ENCODE measurements at places on chromosomes 4 and X.

- DNase-seq = no peak
Measured at GRCh38 chrX:103376118-103376978, at the start of gene BEX3. Gene BEX3, plus strand, starts transcription at chrX:103376538. Its CDS starts 984 bp downstream, at chrX:103377522.

GRCh38 chr4:111943796-111944203 is 201.5 kb upstream of the FAM241A start:
- DNase-seq = no peak

GRCh38 chr4:189809839-189810238 is 130.8 kb upstream of the FRG1 start:
- no peak for DNase-seq

DNA sequence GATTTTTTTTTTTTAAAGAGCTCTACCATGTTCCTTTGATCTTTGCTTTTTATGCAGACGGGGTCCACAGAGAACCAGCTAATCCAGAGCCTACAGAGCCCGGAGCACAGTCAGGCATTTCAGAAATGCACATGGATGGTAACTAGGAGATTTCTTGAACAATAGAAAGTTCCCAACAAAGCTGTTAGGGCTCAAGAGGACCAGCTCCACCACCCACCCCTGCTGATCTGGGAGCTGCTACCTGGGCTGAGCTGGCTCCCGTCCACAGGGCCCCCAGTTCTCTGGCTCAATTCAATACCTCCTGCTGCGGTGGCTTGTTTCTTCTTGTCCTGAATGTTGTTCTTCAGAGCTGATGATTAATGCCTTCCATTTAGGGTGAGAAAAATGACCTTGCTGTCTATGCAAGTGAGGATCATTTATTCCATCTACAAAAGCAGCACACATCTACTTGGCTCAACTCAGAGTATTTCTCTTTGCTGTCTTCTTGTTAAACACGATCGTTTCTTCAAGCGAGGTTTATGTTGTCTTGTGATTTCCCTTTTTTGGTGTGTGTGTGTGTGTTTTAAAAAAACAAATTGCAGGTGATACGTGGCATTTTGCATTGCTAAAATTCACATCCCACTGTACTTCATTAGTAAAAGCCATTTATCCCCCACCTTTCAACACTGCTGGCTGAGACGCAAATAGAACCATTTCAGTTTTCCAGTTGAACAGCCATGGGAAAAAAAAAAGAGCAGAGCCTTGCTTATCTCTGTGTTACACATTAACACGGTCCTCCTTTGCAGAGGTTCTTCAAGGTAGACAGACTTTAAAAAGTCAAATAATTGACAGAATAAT is 31.3 kb downstream of the IGFBP7 start:
- DNase-seq = no peak

GRCh38 chrX:21816136-21816535 is 23.3 kb upstream of the MBTPS2 start:
- DNase-seq = no peak

- DNase-seq = no peak
Measured at GRCh38 chr4:189092581-189092980, 848.1 kb upstream of the FRG1 start.

DNA sequence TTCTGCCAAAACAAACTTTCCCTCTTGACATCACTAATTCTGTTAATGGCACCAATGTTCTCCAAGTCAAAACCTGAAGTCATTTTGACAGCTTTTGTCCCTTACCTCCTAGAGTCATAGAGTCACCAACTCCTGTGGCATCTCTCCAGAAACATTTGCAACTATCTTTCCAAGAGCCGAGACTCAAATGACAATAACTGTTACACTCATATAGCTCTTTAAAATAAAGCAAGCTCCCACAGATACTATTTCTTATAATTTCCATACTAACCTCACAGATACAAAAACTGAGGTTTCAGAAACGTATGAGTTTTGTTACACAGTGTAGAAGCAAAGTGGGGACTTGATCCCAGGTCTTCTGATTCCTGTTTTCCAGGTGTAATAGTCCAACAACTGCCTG is 18.3 kb downstream of the GPRIN3 start:
- no peak for DNase-seq

DNA sequence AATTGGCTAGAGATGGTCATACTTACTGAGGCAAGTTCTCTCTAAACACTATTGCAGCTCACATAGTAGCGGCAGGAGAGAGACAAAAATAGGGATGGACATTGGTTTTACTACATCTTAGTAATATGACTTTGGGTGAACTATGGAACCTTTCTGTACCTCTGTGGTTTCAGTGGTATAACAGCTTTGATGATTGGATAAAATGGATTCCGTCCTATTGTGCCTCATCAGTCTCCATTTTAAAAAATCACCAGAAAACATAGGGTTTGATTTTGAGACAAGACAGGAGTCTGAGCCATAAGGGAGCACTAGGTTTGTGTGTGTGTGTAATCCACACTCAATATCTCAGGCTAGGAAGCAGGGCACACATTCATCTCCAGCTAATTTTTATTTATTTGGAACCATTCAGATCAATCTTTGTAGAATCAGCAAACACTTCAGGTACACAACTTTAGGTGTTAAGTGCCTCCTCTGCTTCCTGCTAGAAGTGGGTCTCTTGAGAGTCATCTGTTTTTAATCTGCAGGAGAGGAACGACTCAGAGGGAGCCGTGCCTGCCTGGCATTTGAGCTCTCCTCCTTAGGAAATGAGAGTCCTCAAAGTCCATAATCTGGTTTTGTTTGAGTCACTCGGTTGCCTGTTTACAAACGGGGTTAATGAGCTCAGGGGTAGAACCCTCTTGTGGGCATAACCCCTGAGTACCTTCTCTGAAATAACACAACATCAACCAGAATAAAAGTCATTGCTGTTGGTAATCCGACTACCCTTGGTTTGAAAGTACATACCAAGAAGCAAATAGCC is 238.5 kb upstream of the BOD1L1 start:
- no peak for DNase-seq

- DNase-seq = no peak
Measured at GRCh38 chr4:119152741-119153140, 17.1 kb downstream of the MYOZ2 start.

- DNase-seq = no peak
Measured at GRCh38 chrX:97334850-97335249, 451.1 kb downstream of the RPA4 start.

- DNase-seq = no peak
Measured at GRCh38 chr4:8740666-8741395, 130.8 kb downstream of the HMX1 start.

GRCh38 chr4:188854436-188854835 is 715.2 kb downstream of the TRIML1 start:
- DNase-seq = no peak

GRCh38 chr4:10891866-10892265 is 207.3 kb upstream of the CLNK start:
- DNase-seq = no peak

DNA sequence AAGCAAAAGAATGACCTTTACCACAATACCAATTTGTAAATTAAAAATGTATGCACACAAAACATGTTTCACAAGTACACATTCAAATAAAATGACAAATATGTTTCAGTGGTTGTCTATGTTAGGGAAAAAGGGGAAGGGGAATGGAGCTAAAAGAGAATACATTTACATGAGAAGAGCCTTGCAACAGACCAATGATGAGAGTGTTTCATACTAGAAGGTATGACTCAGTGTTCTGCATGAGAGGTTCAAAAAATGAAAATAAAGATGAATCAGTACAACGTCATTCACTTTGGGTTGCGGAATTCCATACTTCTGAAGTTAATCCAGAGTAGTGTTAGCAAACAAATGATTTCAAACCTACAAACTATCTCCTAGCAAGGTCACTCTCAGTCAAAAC is 51.7 kb downstream of the RPGR start:
- no peak for DNase-seq

DNA sequence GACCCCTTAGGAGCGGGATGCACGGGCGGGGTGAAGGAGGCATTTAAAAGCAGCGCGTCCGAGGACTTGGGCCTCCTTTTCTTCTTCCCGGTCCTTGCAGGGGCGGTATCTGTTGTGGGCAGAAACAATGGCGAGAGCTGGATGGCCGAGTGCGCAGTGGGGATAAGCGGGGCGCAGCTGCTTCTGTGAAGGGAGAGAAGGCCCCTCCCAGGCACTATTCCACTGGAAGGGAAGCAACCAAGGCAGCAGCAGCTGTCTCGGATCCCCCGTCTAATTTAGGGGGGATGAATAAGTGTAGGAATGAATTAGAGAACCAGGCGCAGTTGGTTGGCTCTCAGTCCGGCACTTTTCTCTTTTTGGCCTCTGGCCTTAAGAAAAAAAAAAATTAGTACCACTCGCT is 995 bp downstream of the SMARCA5 start:
- no peak for DNase-seq

GRCh38 chr4:129346036-129346435 is 250.1 kb downstream of the C4orf33 start:
- no peak for DNase-seq

GRCh38 chr4:66820681-66821080 is 724.6 kb downstream of the CENPC start:
- no peak for DNase-seq

GRCh38 chr4:148067301-148067916 is 335.5 kb downstream of the ARHGAP10 start:
- DNase-seq = no peak

GRCh38 chrX:39443240-39443639 is 642.0 kb downstream of the MID1IP1 start:
- no peak for DNase-seq

DNA sequence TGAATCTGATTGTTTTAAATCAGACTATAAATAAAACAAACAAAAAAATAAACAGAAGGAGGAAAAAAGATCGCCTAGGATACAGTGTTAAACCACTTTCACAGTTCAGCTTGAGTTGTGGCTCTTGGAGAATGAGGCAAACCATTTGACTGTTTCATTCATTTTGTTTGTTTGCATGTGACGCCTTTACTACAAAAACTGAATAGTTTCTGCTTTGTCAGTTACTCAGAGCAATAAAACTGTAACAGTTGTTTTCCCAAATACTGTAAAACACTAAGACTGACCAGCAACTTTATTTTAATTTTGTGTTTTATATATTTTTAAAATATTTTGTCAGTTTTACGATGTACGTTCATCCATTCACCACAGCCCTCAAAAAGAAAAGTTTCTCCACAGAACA is 214.5 kb downstream of the FBXW7 start:
- no peak for DNase-seq

- DNase-seq = no peak
Measured at GRCh38 chrX:14303891-14304290, 225.4 kb upstream of the GLRA2 start.

GRCh38 chr4:7377223-7377865 is 57.4 kb downstream of the PSAPL1 start:
- no peak for DNase-seq

GRCh38 chr4:119103263-119103662 is 32.4 kb upstream of the MYOZ2 start:
- no peak for DNase-seq

DNA sequence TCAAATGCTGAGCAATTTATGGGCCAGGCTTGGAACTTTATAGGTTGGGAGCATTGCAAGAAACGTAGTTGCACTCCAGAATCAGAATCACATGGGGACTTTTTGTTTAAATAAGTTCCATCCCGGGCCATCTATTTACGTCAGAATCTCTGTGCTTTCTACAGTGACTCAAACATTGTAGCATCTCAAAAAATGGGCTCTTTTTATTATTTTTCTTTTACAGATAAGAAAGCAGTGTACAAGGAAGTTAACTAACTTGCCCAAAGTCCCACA is 10.2 kb downstream of the CC2D2A start:
- no peak for DNase-seq

- DNase-seq = no peak
Measured at GRCh38 chrX:79559290-79559689, 192.2 kb upstream of the ITM2A start.

DNA sequence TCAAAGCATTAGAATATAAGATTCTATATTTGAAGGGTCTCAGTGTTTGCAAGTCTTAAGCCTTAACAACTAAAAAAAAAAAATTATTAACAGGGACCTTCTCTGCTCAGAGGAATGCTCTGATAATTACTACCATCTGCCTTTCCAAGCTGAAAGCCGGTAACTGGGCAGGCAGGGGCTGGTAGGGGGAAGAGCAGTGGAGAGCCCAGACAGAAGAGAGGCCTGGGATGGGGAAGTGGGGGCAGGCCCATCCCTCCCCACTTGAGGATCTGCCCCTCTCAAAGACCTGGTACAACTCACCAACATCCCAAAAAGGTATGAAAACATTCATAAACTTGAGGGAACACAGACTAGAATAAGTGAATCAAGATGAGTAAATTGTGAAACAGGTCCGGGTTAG is 113.9 kb downstream of the QDPR start:
- no peak for DNase-seq

- DNase-seq = no peak
Measured at GRCh38 chrX:6169407-6169806, 59.3 kb downstream of the NLGN4X start.

DNA sequence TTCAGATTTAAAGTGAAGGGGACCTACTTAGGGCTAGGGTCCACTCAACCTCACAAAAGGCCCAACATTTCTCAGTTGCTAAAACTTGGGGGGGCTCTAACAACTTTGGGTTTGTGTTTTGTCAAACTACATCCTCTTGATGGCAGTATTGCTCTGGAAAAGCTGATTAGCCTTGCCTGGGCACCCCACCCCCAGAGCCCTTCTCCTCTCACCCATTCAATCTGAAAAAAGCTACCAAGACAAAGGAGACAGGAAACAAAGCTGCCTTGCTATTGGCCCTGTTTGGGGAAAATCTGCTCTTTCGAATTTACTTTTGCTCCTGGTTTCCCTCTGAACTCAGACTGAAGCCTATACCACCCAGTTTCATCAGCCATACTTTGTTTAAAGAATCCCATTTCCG is 195.2 kb upstream of the STK26 start:
- no peak for DNase-seq

GRCh38 chr4:187071946-187072600 is 348.4 kb upstream of the FAT1 start:
- DNase-seq = no peak

- DNase-seq = no peak
Measured at GRCh38 chr4:26812049-26812714, 48.5 kb upstream of the STIM2 start.

DNA sequence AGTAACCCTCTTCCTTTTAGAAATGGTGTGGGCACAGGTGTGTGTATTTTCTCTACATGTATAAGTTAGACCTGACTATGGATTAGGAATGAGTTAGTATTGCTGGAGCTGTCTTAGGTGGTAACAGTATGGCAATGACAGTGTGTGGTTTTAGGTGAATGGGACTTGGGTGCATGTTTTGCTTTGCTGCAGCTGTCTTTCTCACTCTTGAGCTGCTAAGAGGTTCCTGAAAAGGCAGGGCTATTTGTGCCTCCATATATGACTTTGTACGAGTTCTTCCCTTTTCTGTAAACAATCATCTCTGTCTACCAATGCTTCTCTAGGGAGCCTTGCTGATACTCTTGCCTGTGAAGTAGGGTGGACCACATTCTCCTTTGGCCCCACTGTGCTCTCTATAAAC is 234.8 kb upstream of the HHIP start:
- no peak for DNase-seq

GRCh38 chrX:135087867-135088266 is 32.5 kb downstream of the ETDB start:
- no peak for DNase-seq

DNA sequence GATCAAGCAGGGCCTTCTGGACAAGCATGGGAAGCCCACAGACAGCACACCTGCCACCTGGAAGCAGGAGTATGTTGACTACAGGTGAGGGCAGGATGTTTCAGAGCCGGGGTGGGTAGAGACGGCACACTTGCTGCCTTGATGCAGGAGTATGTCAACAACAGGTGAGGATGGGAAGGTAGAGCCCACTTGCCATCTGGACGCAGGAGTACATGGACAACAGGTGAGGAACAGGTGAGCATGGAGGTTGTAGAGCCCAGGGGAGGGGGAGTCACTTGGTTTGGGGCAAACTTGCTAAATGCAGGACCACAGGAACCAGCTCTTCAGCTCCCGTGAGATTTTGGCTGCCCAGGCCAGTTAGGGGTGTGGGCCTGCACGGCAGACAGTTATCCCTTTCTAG is 12.0 kb downstream of the DKC1 start:
- no peak for DNase-seq
